ENCODE measurements at places on chromosomes 13 and 19.

- no peak for DNase-seq
Measured at GRCh38 chr13:75327135-75327510, 154.8 kb downstream of the TBC1D4 start.

DNA sequence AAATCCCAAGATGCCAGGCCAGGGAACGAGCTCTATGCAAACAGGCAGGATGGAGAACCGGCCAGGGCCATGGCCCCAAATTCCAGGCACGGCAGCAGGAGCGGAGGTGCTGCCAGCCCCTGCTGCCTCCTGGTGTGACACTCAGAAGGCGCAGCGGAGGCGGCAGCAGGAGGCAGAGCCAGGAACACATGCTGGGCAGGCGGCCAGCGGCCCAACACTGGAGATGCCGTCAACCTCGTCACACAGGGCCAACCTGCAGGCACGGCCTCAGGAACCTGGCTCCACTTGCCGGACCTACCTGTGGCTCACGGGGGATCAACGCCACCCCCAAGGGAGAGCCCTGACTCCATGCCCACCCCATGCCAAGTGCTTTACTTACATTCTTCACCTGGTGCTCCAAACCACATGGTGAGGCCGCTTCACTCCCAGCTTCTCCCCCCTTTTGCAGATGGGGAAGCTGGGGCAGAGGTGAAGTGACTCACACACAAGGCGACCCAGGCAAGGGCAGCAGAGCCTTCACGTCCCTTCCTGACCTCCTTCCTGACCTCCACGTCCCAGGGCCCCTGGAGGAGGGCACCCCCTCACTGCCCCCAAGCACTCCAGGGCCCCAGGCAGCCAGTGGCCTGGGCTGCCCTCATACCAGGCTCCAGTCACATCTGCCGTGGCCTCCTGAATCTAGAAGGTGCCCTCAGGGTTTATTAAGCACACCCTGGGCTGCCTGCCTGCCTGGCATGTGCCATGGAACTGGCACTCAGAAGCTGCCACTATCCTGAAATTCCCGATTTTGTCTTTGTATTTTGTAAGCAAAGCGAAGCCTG lies 43.5 kb downstream of the GGACT start:
- DNase-seq, result no peak

GRCh38 chr13:111239764-111240670 lies 80.4 kb upstream of the TEX29 start:
- DNase-seq, result no peak

- no peak for DNase-seq
Measured at GRCh38 chr19:5093297-5093928, 124.5 kb downstream of the KDM4B start.

DNA sequence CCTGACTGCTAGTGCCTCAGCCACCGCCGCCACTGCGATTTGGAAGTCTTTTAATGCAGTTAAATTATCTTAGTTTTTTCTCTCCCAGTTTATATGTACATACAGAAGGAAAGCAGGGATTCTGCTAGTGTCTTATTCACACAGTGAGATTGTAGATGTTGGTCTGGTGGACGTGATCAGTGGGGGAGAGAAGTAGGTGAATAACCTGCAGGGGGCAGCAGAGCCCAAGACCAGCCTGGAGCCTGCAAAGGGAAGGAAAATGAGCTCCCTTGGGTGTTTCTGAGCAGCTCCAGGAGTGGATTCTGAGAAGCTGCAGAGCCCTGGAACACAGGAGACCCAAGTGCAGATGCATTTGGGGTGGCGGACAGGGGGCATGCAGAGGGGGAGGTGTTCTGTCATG lies 26.3 kb downstream of the ZNF844 start:
- DNase-seq, result peak; percentile 28

DNA sequence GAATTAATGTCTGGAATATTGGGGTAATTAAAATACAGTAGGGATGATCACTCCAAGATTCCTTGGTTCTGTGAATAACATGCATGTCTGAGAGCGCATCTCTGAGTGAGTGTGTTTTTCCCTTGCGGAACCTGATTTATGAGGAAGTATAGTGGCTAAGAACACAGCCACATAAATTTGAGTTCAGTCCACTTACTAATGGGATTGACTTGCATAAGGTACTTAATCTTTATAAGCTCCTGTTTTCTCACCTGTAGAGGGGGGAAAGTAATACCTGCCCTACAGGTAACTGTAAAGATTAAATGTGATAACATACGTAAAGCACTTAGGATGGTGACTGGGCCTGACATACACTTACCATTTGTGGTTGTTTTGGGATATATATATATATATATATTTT lies 60.8 kb downstream of the KLF5 start:
- no peak for DNase-seq

GRCh38 chr13:99540530-99540929 lies 39.3 kb downstream of the TM9SF2 start:
- DNase-seq, result no peak

- DNase-seq, result no peak
Measured at GRCh38 chr13:42266473-42266872, 5.5 kb upstream of the AKAP11 start.

GRCh38 chr13:42751693-42752092 lies 29.7 kb upstream of the FAM216B start:
- DNase-seq, result no peak

DNA sequence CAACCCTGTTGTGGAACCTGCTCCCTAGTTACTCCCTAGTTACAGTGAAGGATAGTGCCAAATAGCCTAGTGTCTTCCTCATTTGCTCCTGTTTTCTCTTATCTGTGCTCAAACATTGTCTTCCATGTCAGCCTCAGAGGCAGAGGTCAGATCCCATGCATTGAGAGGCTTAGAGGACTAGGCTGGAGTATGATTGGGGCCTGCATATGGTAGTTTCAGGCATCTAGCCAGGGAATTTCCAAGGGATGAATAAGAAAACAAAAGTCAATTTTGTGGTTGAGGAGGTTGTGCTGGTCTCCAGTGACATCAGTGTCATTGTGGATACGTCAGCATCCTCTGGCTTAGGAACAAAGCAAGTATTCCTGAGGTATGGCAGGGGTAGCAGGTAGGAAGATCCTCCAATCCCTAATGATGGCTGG lies 9.4 kb downstream of the ZNF546 start:
- no peak for DNase-seq

DNA sequence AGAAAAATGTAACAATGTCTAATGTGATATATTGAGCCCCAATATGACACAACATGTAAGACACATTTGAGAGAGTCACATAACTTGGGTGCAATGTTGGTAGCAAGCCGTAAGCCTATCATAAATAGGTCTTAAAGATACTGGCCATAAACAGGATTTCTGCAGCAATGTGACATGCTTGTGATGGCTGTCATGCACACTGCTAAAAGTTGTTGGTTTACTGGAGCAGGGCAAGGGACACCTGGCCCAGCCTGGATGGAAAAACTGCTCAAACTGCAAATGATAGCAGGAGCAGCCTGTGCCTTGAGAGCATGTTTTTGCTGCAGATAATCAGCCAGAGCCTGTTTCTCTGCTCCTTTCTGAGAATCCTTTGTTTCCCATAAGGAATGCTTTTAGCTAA lies 136.7 kb upstream of the ZNF91 start:
- DNase-seq, result no peak

DNA sequence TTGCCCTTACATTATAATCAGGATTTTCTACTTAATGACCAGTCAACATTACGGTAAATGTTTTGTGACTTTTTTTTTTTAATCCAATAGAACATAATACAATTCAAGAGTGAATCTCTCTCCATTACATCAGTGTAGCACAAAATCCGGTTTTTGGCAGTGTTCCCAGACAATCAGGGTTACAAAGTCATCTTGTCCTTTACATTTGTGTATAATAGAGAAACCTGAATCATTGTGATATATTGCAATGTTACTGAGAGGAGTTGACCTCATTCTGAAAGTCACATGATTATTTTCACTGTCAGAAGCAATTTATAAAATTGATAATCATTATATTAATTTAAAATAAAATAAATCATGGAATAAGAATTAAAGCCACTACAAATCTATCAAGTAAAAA lies 1346.0 kb upstream of the SPRY2 start:
- no peak for DNase-seq

DNA sequence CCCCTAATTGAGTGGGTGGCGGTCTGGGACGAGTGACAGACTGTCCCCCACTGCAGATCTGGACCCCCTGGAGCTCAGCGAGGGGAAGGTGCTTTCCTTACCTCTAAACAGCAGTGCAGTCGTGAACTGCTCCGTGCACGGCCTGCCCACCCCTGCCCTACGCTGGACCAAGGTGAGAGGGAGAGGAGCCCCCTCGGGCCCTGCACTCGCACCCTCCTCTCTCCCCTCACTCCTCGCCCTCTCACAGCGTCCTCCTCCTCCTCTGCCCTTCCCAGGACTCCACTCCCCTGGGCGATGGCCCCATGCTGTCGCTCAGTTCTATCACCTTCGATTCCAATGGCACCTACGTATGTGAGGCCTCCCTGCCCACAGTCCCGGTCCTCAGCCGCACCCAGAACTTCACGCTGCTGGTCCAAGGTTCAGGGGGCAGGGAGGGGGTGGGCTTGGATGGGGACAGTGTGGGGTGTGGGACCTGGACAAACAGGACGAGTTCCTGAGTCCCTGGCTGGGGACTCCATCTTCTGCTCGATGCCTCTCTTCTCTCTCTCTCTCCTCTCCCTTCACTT lies 9.6 kb downstream of the BCAM start:
- no peak for DNase-seq
